Lower leg skin (tissue), 4 donors: ENCODE measurements at places on chromosomes 16 and 17. TPM values are rescaled to one million over a fixed set of nuclear protein-coding genes. Genes with fewer than 3 reads are reported as not detected.
A peak's percentile ranks its signal among the peaks of the same experiment; 100 is the strongest.

The DNAAF1 gene
- not detected for total RNA-seq

The KRT37 gene
- total RNA-seq = not detected

The SLC13A2 gene
- 6.5 TPM for total RNA-seq

The TP53TG3B gene
- not detected for total RNA-seq

The KRT20 gene
- not detected for total RNA-seq

The KARS1 gene
- total RNA-seq = 96.3 TPM

The TM4SF5 gene
- not detected for total RNA-seq

The CCL16 gene
- not detected for total RNA-seq

The CARD14 gene
- 57.3 TPM for total RNA-seq

The MT1F gene
- 11.2 TPM for total RNA-seq

DNA sequence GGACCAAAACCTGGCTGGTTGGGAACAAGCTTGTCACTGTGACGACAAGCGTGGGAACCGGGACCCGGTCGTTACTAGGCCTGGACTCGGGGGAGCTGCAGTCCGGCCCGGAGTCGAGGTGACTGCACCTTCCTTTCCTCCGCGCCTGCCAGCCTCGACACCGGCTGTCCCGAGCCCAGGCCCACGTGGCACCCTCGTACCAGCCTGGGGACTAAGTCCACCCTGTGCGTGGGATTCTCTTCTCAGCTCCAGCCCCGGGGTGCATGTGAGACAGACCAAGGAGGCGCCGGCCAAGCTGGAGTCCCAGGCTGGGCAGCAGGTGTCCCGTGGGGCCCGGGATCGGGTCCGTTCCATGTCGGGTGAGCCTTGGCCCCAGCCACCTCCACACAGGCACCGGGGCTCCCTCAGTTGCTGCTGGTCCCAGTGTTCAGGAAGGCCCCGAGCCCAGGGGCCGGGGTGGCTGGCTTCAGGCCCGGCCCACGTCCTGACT lies 31.6 kb downstream of the TSC2 start:
- no peak for DNase-seq

GRCh38 chr17:251531-251930 lies 70.1 kb upstream of the DOC2B start:
- no peak for DNase-seq

GRCh38 chr17:27602721-27603420 lies 28.1 kb upstream of the LGALS9 start:
- peak; percentile 65 for DNase-seq

DNA sequence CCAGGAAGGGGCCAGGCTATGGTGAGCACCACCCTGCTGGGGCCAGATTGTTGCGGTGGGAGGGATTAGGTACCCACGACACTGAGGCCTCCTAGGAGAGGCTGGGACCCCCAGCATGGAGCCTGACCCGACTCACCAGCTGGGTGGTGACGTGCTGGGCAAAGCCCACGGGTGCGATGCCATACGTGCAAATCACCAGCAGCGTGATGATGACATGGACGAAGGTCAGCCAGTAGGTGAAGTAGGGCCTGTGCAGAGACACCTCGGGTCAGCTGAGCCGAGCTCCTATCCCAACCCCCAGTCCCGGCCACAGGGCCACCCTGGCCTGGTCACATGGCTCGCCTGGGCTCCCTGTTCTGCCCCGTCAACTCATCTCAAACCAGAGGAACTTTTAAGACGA lies 7.5 kb downstream of the AANAT start:
- no peak for DNase-seq

- peak; percentile 85 for DNase-seq
Measured at GRCh38 chr17:80789356-80789902, 202.2 kb upstream of the CHMP6 start.

DNA sequence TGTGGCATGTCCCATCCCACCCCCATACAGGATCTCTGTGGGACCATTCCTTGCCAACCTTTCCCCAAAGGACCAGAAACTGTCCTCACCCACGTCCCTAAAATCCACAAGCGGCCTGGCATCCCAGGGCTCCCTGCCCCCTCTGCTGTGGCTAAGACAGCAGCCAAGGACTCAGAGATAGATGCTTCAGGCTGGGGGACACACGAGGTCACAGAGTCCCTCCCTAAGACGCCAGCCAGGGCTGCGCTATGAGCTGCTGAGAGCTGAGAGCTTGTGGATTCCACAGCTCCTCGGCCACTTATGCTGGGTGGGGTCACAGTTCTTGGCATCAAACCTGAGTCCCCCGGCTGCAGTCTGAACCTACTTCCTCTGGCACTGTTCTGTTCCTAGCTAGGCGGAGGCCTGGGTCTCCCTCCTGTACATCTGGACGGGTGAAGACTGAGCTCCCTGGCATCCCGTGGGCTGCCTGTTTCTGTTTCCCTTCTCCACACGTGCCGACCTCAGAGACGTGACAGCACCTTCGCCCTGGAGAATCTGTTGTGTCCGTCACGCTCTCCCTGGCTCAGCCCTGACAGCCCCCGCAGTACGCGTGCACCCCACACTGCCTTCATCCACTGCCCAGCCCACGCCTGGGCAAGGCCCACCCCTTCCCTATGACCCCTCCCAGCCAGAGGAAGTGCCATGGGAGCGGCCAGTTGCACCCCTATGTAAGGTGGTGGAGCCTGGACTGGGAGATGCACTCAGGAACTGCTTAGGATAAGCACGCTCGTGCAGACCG lies 61.2 kb downstream of the ENGASE start:
- no peak for DNase-seq

GRCh38 chr16:56961851-56962281 lies at the start of gene CETP:
Gene CETP (plus strand): TSS chr16:56961950. CDS start chr16:56961980, 30 bp downstream.
- no peak for DNase-seq

- no peak for DNase-seq
Measured at GRCh38 chr17:48815311-48815710, 1.7 kb downstream of the TTLL6 start.

DNA sequence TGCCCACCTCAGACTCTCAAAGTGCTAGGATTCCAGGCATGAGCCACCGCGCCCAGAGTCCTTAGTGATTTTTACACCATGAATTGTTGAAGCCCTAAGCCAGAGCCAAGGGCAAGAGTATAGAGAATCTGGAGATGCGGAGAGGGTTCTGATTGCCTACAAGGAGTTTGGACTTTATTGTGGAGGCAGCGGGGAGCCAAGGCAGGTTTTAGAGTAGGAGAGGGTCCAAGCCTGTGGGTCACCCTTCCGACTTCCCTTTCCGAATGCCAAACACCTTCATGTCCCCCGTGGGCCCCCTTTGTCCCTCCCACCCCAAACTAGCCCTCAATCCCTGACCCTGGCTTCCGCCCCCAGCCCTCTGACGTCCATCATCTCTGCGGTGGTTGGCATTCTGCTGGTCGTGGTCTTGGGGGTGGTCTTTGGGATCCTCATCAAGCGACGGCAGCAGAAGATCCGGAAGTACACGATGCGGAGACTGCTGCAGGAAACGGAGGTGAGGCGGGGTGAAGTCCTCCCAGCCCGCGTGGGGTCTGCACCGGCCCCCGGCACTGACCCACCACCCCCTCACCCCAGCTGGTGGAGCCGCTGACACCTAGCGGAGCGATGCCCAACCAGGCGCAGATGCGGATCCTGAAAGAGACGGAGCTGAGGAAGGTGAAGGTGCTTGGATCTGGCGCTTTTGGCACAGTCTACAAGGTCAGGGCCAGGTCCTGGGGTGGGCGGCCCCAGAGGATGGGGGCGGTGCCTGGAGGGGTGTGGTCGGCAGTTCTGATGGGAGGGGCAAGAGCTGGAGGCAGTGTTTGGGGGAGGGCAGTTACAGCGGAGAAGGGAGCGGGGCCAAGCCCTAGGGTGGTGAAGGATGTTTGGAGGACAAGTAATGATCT lies 7.1 kb downstream of the MIEN1 start:
- no peak for DNase-seq

DNA sequence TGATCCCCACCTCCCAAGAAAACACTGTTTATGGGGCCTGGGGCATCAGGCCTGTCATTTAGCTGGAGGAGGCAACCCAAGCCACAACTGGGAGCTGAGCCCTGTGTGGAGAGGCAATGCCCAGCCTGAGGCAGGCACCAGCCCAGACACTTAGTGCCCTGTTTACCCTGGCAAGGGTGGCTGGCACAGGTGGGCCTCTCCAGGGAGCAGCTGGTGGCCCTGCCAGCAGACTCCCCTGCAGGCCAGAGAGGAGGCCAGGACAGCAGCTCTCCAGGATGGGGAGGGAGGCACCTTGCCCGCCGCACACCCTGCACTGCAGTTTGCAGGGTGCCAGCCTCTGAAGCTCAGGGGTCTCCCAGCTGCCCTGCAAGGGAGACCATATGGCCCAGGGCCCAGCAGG lies 9.1 kb upstream of the TMEM92 start:
- DNase-seq = no peak

DNA sequence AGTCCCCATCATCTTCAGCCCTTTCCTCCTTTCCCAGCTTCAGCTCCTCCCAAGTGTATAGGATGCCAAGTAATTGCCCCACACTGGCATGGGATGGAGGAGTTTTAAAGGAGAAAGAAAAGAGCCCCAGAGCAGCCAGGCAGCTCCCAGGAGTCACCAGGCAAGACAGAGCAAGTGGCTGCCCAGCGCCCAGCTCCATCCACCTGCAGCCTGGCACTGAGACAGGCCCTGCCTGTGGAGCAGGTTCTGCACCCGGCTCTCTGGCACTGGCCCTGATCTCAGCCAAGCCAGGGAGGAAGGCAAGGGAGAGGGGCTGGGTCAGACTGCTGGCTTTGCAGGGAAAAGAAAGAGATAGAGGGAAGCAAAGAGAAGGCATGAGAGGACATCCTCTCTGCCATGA lies 21.7 kb downstream of the FOXN1 start:
- peak; percentile 53 for DNase-seq

- no peak for DNase-seq
Measured at GRCh38 chr17:12953156-12953555, 64.7 kb downstream of the ELAC2 start.

- DNase-seq = no peak
Measured at GRCh38 chr17:80498242-80498919, 22.0 kb upstream of the NPTX1 start.

DNA sequence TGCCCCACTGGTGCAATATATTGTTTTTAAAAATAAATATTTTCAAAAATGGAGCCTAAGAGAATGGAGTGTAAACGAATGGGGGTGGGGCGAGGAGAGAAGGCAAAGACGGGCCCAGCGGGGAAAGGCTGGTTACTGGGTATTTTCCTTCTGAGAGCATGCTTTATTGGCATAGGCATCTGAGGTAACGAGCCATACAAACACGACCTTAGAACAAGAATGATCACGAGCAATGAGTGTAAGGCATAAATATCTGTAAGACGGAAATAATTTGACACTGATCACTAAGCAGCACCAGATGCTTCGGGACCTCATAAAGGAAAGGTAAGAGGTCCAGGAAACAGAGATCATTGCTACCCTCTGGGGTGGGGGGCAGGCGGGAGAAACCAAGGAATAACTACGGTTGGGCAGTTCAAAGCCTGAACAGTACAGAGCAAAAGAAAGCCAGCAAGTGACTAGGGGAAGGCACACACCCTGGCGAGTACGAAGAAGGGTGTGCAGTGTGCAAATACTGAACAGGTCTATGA lies 959 bp downstream of the SSH2 start:
- peak; percentile 14 for DNase-seq

GRCh38 chr16:86567701-86568581 lies 1.3 kb downstream of the FOXC2 start:
- no peak for DNase-seq

DNA sequence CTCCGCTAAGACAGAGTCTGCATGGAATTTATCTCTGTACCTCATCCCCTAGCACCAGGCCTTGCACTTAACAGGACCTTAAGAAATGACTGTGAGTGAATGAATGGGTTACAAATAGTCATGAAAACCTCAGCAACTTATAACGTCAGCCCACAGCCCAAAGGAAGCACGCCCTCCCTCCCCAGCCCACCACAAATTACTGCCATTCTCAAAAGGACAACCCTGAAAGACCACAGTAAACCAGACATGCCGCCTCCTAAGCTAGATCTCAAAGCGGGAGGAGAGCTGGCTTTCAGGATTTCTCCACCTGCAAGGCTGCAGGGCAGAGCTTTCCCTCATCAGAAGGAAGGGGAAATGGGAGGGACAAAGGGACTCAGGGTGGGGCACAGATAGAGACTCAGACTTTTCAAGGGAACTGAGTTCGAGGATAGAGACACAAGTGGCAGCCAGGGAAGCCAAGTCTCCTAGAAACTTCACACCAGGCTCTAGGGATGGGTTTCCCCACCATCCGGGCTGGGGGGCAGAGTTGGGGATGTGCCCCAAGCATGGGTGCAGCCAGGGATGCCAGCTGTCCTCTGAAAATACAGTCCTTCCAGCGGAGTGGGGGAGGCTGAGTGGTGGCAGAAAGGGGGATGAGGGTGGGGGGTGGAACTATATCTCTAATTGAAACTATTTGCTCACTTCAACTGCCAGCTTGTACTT lies 56.7 kb downstream of the PLXDC1 start:
- DNase-seq = no peak
